ENCODE measurements at places on chromosomes 5 and 9. TPM values are rescaled to one million over a fixed set of nuclear protein-coding genes. Genes with fewer than 3 reads are reported as not detected.
A peak's percentile ranks its signal among the peaks of the same experiment; 100 is the strongest.

DNA sequence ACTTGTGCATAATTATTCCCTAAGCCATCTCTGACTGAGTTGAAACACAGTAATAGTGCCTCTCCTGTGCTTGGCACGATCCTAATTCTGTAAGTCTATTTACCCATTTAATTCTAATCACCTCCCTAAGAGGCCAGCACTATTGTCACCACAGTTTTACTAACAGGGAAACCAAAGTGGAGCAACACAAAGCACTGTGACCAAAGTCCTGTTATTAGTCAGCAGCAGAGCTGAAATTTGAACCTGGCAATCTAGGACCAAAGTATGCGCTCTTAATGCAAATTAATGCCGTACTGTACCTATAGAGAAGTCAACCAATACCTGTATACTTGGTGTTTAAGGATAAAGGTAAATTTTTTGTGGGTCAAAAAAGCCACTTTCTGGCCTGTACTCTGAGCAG lies 77.1 kb upstream of the CNTLN start:
- DNase-seq, result no peak
- no peaks in the 10 kb centered on the region for H3K36me3 ChIP-seq
- no peaks in the 10 kb centered on the region for H3K4me1 ChIP-seq
- H3K27ac ChIP-seq, result no peak overlapping the region
- H3K4me3 ChIP-seq, result no peak overlapping the region

CTSV gene
- total RNA-seq, result 0.46 TPM

DNA sequence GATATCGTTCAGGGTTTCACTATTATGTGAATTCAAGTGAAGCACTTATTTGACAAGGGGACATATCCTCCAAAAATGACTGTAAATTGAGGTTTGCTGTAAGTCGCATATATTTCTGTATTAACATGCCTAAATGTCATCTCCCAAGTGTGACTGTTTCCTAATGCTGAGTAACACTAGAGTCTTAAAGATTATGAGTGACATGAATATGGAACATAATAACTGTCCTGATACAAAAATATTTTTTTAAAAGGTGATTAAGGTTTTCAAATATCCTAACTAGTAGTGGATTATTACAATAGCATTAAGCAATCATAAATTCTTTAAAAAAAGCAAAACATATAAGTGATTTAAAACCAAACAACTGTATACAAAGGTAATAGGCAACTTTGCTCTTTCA lies 3.6 kb downstream of the NFIB start:
- peaks cover 1% of the 10 kb centered on the region for H3K36me3 ChIP-seq
- no peak for DNase-seq
- peaks cover 11% of the 10 kb centered on the region for H3K4me1 ChIP-seq

- H3K4me1 ChIP-seq, result no peaks in the 10 kb centered on the region
- H3K27me3 ChIP-seq, result no peaks in the 10 kb centered on the region
- H3K27ac ChIP-seq, result no peak overlapping the region
- DNase-seq, result no peak
- H3K4me3 ChIP-seq, result no peak overlapping the region
Observed at GRCh38 chr5:108024986-108025385, 354.2 kb upstream of the EFNA5 start.

DNA sequence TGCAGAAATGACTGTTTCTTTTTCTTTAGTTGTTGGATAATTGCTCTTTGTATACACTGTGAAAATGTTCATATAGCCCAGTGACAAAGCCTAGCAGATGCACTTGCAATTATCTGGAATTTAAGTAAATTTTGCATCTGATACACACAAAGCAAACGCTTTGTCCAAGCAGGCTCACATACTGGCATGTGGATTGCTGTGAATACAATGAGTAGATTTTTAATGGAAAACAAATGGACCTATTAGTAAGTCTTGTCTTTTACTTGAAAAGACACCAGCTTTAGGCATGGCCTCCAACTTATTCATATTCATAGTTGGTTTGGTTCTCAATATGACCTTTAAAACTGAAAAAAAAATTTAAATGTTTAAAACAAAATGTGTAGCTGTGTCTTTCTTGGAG lies 1299.8 kb upstream of the WWC1 start:
- H3K27ac ChIP-seq, result no peak overlapping the region
- no peaks in the 10 kb centered on the region for H3K36me3 ChIP-seq
- H3K4me3 ChIP-seq, result no peak overlapping the region
- H3K4me1 ChIP-seq, result no peaks in the 10 kb centered on the region
- no peak for DNase-seq

RUFY1 gene
- 50.5 TPM for total RNA-seq

CAMK2A gene
- not detected for total RNA-seq

- H3K36me3 ChIP-seq, result no peaks in the 10 kb centered on the region
- H3K27ac ChIP-seq, result no peak overlapping the region
- no peaks in the 10 kb centered on the region for H3K27me3 ChIP-seq
- no peaks in the 10 kb centered on the region for H3K4me1 ChIP-seq
- no peak for DNase-seq
Observed at GRCh38 chr5:155368490-155368889, 354.9 kb downstream of the KIF4B start.

ACO1 gene
- total RNA-seq, result 8.1 TPM

FOXI1 gene
- not detected for total RNA-seq

- no peak overlapping the region for H3K4me3 ChIP-seq
- H3K4me1 ChIP-seq, result no peaks in the 10 kb centered on the region
- no peaks in the 10 kb centered on the region for H3K27me3 ChIP-seq
Observed at GRCh38 chr5:118657576-118657975, 330.8 kb downstream of the DTWD2 start.

- peak overlapping the region; percentile 25 for H3K27ac ChIP-seq
- peak overlapping the region; percentile 36 for H3K4me3 ChIP-seq
- peaks cover 5% of the 10 kb centered on the region for H3K4me1 ChIP-seq
- peaks cover 37% of the 10 kb centered on the region for H3K27me3 ChIP-seq
- no peak for DNase-seq
Observed at GRCh38 chr9:129696944-129697655, 31.7 kb downstream of the PRRX2 start.

DNA sequence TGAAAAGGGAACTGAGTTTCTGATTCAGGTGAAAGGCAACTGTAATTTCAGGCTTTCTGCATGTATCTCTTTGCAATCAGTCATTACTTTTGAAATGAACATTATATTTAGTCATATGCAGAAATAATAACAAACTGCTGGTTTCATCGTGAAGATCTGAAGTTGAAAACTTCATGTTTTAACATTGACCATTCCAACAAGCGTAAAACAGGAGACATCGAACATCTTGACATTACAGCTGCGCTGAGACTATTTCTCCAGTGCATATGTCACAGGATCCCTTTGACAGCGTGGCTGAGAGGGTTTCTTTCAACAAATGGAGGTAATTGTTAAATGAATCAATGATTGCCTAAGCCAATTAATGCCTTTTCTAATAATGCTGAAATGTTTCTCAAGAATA lies 38.2 kb upstream of the ZSWIM6 start:
- DNase-seq, result no peak
- H3K4me1 ChIP-seq, result peaks cover 5% of the 10 kb centered on the region
- H3K27ac ChIP-seq, result no peak overlapping the region
- H3K36me3 ChIP-seq, result no peaks in the 10 kb centered on the region
- no peaks in the 10 kb centered on the region for H3K27me3 ChIP-seq

- H3K27ac ChIP-seq, result peak overlapping the region; percentile 86
- H3K27me3 ChIP-seq, result no peaks in the 10 kb centered on the region
- DNase-seq, result no peak
- H3K4me3 ChIP-seq, result no peak overlapping the region
- peaks cover 76% of the 10 kb centered on the region for H3K4me1 ChIP-seq
- H3K36me3 ChIP-seq, result peaks cover 54% of the 10 kb centered on the region
Observed at GRCh38 chr9:129989740-129990139, 53.2 kb downstream of the FNBP1 start.

ANKRD55 gene
- total RNA-seq, result 11.9 TPM

C5orf24 gene
- total RNA-seq, result 30.1 TPM

- peak; percentile 65 for DNase-seq
- H3K27ac ChIP-seq, result peak overlapping the region; percentile 88
- H3K4me3 ChIP-seq, result peak overlapping the region; percentile 87
- peaks cover 33% of the 10 kb centered on the region for H3K4me1 ChIP-seq
- peaks cover 24% of the 10 kb centered on the region for H3K36me3 ChIP-seq
Observed at GRCh38 chr9:137241490-137242268, 592 bp downstream of the TUBB4B start.

DNA sequence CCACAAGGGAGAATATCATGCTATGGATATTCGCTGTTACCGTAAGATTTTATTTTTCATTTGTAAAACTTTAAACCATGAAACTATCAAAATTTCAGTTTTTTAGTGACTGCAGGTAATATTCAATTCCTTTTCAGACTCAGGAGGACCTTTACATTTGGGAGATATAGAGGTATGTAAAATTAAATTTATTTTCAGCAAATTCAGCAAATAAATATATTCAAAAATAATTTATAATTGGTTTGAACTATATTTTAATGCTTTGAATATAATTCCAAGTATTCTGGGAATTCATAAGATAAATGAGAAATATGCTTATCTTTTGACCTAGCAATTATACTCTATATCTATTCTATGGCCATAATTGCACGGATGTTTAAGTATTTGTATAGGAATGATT lies 7.6 kb downstream of the RFESD start:
- H3K27ac ChIP-seq, result no peak overlapping the region
- H3K27me3 ChIP-seq, result no peaks in the 10 kb centered on the region
- peaks cover 19% of the 10 kb centered on the region for H3K36me3 ChIP-seq
- H3K4me3 ChIP-seq, result no peak overlapping the region
- peaks cover 8% of the 10 kb centered on the region for H3K4me1 ChIP-seq

- peak overlapping the region; percentile 98 for H3K27ac ChIP-seq
- peak; percentile 47 for DNase-seq
- peak overlapping the region; percentile 97 for H3K4me3 ChIP-seq
- H3K27me3 ChIP-seq, result no peaks in the 10 kb centered on the region
- peaks cover 36% of the 10 kb centered on the region for H3K36me3 ChIP-seq
Observed at GRCh38 chr5:50667023-50667652, 701 bp downstream of the PARP8 start.

FBLL1 gene
- total RNA-seq, result not detected

DNA sequence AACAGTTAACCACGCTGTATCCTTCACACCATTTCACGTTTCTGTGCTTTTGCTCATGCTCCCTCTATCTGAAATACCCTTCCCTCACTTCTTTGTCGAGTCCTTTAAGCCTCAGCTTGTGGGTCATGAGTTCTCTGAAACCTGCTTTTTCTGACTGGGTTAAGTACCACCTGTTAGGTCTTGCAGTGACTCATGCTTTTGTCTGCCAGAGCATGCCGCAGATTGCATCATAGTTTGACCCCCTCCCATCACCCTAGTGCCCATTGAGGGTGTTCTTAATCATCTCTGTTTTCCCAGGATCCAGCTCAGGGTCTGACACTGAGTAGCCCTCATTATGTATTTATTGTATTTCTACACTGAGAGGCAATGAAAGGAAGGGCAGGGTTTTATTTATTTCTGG lies 190.2 kb downstream of the ASTN2 start:
- no peaks in the 10 kb centered on the region for H3K4me1 ChIP-seq
- no peaks in the 10 kb centered on the region for H3K27me3 ChIP-seq
- no peak overlapping the region for H3K4me3 ChIP-seq
- H3K27ac ChIP-seq, result no peak overlapping the region
- H3K36me3 ChIP-seq, result no peaks in the 10 kb centered on the region

GRCh38 chr9:76730801-76731200 lies 33.4 kb upstream of the PCA3 start:
- H3K4me1 ChIP-seq, result no peaks in the 10 kb centered on the region
- no peak overlapping the region for H3K4me3 ChIP-seq
- no peaks in the 10 kb centered on the region for H3K36me3 ChIP-seq

DNA sequence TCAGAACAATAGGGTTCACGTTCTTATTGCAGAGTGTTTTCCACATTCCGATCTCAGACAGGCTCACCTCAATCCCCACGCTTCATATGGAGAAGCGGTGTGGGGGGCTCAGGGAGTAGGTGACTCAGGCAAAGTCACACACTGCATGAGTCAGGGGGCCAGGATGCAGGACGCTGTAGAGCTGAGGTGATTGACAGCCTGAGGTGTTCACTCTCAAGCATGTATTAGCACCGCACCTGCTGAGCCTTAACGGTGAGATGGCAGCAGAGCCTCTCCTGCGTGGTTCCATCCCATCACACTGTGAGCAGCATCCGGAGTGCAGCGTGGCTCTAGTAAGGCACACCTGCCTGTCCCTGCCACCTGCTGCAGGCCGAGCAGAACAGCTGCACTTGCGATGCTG lies 194.0 kb downstream of the IRX2 start:
- H3K4me3 ChIP-seq, result no peak overlapping the region
- H3K4me1 ChIP-seq, result no peaks in the 10 kb centered on the region
- no peak for DNase-seq
- no peak overlapping the region for H3K27ac ChIP-seq
- H3K27me3 ChIP-seq, result no peaks in the 10 kb centered on the region
- H3K36me3 ChIP-seq, result no peaks in the 10 kb centered on the region

DNA sequence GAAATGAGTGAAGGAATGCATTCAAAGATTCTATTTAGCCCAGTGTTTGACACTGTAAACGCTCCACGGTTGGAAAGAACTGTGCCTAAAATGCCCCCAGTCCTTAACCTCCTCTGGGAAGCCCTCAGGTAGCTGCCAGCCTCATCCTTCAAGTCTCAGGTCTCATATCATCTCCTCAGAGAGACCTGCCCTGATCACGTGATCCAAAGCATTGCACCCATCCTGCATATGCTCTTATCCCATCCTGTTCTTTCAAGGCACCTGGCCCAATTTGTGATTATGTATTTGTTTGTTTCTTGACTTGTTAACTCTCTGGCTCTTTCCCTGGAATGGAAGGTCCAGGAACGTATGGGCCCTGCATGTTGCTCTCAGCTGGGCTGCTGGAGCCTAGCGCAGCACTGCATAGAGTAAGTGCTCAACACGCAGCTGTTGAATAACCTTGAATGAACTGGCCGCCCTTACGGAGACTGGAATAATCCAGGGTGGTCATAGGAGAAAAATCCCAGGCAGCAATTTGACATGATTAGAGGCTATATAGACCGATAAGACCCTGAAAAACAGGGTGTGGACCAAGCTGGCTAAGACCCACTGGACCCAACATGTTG lies 8.7 kb downstream of the C1QTNF2 start:
- H3K36me3 ChIP-seq, result no peaks in the 10 kb centered on the region
- DNase-seq, result no peak
- no peaks in the 10 kb centered on the region for H3K4me1 ChIP-seq
- no peak overlapping the region for H3K27ac ChIP-seq
- H3K4me3 ChIP-seq, result no peak overlapping the region

SLC6A19 gene
- total RNA-seq, result not detected

DNA sequence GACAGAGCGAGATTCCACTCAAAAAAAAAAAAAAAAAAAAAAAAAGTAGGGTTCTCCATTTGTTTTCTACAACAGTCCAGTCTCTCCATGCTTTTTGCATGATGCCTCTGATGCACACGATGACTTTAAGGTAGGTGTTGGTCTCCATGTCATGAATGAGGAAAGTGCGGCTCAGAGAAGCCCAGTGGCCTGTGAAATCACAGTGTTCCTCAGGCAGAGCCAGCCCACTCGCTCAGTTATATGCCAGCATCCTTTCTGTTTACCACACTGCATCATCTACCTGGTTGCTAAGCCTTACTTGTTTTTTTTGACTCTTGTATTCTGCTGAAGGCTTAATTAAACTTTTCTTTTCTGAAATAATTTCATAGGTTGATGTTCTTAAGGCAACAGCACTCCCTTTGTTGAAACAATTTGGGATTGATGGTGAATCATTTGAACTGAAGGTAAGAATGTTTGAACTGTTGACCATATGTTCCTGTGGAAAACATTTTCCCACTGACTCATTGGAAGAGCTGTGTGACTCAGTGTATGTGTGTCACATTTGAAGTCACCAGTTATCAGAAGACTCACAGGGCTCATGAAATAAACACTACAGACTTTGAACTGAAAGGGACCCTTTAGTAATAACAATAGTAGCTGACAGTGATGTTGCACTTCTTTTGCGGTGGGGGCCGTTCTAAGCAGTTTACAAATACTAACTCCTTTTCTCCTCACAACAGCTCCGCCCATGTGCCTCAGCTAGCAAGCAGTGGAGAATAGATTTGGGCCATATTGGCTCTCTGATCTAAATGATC lies 40.2 kb downstream of the RCL1 start:
- H3K4me3 ChIP-seq, result no peak overlapping the region
- H3K4me1 ChIP-seq, result peaks cover 29% of the 10 kb centered on the region
- DNase-seq, result peak; percentile 22

GAPT gene
- not detected for total RNA-seq

MAST4 gene
- total RNA-seq, result 25.8 TPM
